Activated CD8-positive, alpha-beta T cell treated with anti-CD3 and anti-CD28 coated beads for 36 hours (primary cell): ENCODE measurements at places on chromosomes 2 and 18. TPM values are rescaled to one million over a fixed set of nuclear protein-coding genes. Genes with fewer than 3 reads are reported as not detected.

ABCG8 gene
- not detected for total RNA-seq

GRCh38 chr2:230873661-230874401, 9.1 kb downstream of the ITM2C start:
- no peaks in the 10 kb centered on the region for H3K27me3 ChIP-seq
- peaks cover 10% of the 10 kb centered on the region for H3K36me3 ChIP-seq
- peak overlapping the region; percentile 20 for H3K27ac ChIP-seq
- H3K4me3 ChIP-seq = no peak overlapping the region
- peaks cover 63% of the 10 kb centered on the region for H3K4me1 ChIP-seq
- peak; percentile 56 for DNase-seq

DNA sequence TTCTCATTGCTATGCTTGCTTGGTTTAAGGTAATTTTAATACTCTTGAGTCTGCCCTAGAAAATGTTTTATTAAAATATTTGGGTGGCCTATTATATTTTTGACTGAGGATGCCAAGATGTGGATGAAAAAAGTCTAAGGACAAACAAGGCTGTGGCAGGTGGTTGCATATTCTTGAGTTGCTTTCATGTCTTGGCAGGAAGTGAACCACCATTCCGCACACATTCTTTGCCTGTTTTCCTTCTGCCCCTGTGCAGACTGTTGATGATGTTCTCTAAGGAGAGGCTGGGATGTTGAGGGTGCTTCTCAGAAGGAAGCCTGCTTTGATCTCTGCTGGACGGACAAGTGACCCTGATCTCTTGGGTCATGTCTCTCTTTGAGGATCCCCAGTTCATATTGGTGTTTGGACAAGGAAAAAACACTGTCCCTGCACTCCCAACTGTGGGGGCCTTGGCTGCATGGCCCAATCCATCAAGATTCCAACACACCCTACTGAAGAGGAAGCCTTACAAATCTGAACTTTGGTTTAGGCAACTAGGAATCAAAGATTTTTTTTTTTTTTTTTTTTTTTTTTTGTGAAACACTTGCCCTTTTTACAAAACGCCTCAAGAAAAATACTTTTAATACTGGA, 45.0 kb upstream of the CD28 start:
- no peak overlapping the region for H3K27ac ChIP-seq
- H3K4me3 ChIP-seq = no peak overlapping the region
- peaks cover 19% of the 10 kb centered on the region for H3K4me1 ChIP-seq
- DNase-seq = no peak
- H3K36me3 ChIP-seq = no peaks in the 10 kb centered on the region
- H3K27me3 ChIP-seq = no peaks in the 10 kb centered on the region

GRCh38 chr2:96393989-96394761, 58.6 kb downstream of the NCAPH start:
- H3K27ac ChIP-seq = no peak overlapping the region
- H3K4me3 ChIP-seq = no peak overlapping the region
- peaks cover 12% of the 10 kb centered on the region for H3K4me1 ChIP-seq
- no peaks in the 10 kb centered on the region for H3K36me3 ChIP-seq

GRCh38 chr2:66532972-66533868, 98.3 kb downstream of the MEIS1 start:
- H3K27ac ChIP-seq = no peak overlapping the region
- no peaks in the 10 kb centered on the region for H3K27me3 ChIP-seq
- no peaks in the 10 kb centered on the region for H3K36me3 ChIP-seq
- H3K4me3 ChIP-seq = no peak overlapping the region
